ENCODE measurements at places on chromosomes 12 and 14.

DNA sequence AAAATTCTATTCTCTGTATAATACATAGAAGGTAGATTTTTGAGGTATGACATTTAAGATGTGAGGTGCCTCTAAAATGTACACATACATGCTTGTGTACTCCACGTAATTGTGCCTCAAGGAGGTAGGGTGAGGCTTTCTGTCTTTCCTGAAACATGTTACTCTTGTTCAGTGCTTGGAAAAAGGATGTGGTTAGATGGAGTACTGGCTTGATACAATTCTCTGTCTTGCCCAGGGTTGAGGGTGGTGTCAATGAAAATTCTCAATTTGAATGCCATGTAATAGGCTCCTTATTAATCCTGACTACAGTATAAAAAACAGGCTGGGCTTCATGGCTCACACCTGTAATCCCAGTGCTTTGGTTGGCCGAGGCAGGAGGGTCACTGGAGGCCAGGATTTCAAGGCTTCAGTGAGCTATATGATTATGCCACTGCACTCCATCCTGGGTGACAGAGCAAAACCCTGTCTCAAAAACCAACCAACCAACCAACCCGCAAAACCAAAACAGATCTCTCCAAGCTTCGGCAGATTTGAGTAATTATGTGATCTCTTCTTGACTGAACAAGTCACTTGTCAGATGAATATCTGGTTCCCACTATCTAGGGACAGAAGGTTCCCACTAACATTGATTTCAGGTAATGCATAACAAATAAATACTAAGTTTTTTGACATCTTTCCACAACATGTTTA, 41.6 kb downstream of the RCOR1 start:
- DNase-seq: no peak

GRCh38 chr14:54106661-54107377, 150.2 kb upstream of the BMP4 start:
- no peak for DNase-seq

- no peak for DNase-seq
Observed at GRCh38 chr14:106662936-106663550, 1136.7 kb downstream of the TMEM121 start.

GRCh38 chr14:68897559-68898155, 81.4 kb downstream of the ACTN1 start:
- no peak for DNase-seq

GRCh38 chr12:51917746-51918453, 10.6 kb downstream of the ACVRL1 start:
- DNase-seq: no peak

Data from HAP-1 (cell line).